ENCODE measurements at places on chromosomes 2 and 18.
A peak's percentile ranks its signal among the peaks of the same experiment; 100 is the strongest.

DNA sequence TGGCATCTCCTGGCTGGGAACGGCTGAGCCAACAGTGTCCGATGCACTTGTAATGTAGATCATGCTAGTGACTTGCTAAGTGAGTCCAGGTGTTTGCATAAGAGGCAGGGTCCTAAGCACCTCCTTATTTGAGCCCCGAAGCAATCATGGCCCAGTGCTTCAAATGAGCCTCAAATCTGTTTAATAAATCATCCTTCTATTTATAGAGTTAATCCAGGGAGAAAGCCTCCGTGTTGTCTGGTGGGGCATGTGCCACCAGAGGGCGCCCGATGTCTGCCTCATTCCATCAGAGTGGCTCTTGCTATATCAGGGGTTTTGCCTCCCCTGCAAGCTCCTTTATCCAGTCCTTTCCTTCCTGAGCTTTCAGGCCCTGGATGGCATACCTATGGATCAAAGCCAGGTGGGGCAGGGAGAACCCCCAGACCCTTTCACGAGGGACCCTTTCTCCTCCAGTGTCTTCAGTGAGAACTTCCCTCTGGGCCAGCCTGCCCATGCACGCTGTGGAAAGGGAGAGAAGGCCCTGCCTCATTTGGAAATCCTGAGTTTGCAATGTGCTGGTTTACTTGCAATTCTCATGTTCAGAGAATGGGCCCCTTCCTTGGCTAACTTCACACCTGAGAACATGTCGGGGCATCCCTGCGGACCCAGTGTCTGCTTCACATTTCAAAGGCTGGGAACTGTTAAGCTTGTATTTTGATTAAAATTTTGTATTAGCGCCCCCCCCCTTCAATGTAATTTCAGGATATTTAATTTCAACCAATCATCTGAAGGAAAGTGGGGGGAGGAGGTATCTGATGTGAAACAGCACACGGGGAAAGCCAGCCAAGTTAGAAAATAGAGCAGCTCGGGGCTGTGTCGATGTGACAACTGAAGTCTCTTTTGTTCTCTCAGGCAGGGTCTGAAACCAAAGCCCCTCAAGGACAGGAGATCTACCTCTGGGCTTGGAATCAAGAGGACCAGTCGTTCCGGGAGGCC lies 39.7 kb downstream of the RDH14 start:
- peak; percentile 73 for DNase-seq

DNA sequence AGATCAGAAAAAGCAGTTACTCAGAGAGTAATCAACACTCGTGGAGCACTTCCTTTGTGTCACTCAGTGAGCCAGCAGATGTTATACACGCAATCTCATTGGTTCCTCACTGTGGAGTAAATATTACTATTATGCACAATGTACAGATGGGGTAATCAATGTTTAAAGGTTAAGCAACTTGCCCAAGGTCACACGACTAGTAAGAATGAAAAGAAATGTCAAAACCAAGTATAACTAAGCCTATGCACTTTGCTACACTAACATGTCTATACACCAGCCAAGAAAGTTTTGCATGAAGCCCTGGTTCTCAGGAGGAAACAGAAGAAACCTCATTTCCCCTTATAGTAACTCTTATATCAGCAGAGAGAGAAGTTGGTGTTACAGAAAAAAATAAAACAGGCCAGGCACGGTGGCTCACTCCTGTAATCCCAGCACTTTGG lies 5.4 kb downstream of the METTL21A start:
- no peak for DNase-seq

- DNase-seq = no peak
Measured at GRCh38 chr2:109724533-109725460, 69.3 kb upstream of the RGPD5 start.

DNA sequence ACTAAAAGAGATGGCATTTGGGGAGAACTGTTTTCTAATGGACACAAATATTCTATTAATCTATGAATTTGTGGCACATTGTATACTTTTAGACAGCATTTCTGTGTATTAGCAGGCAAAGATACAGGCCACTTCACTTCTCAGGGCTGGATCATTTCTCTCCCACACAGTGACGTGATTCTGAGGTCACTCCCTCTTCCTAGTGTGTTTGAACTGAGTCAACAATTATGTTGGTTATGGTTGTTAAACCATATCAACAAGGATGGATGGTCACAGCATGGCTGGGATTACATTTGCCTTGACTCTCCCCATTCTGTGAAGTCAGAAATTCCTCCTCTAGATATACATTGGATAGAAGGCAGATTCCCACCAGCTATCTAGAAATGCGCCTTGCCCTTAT lies 11.6 kb downstream of the NOSTRIN start:
- no peak for DNase-seq

- DNase-seq = no peak
Measured at GRCh38 chr2:160876029-160876428, 284.2 kb upstream of the TANK start.

- no peak for DNase-seq
Measured at GRCh38 chr2:28600181-28600580, 104.3 kb downstream of the PLB1 start.

DNA sequence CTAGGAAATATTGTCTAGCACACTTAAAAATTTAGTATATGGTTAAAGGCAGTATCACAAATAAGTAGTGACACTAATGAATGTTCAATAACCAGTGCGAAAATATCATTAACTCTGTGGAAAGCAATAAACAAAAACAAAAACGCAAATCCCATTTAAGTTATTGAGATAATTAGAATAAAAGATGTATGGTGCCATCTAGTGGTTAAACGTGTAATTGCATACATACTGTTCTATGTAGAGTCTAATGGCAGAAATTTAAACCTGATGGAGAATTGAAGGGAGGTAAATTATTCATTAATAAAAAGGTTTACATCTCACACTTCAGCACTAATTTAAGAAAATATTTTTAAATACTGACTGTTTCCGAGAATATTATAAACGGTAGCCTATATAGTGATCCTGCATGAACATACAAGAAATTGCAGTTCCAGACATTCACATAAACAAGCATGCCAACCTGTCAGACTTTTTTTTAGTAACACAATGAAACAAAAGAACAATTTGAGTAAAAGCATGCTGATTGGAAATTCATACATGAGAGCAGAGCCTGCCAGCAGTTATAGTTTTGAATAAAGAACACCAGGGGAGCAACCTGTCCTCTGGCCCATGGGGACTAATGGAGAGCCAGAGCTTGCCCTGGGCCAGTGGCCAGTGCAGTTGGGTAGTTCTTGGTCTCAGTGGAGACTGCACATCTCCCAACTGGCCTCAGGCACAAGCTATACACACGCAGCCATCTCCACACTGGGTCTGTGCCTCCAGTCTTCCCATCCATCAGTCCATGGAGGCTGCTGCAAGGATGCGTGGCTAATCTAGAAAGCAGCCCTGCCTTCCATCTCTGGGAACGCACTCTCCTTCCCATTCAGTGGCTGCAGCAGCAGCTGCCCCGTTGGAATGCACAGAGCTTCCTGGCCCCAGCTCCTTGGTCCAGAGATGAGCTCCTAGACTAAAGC lies 28.0 kb downstream of the GCG start:
- no peak for DNase-seq

- no peak for DNase-seq
Measured at GRCh38 chr2:182971820-182972547, 66.3 kb downstream of the NCKAP1 start.

GRCh38 chr2:157296490-157296889 lies 29.1 kb downstream of the ERMN start:
- DNase-seq = no peak

GRCh38 chr18:48342125-48342524 lies 67.1 kb downstream of the ZBTB7C start:
- DNase-seq = peak; percentile 65

- no peak for DNase-seq
Measured at GRCh38 chr2:230589497-230590015, 123.1 kb upstream of the CAB39 start.

- no peak for DNase-seq
Measured at GRCh38 chr2:128520791-128521190, 202.1 kb upstream of the HS6ST1 start.

DNA sequence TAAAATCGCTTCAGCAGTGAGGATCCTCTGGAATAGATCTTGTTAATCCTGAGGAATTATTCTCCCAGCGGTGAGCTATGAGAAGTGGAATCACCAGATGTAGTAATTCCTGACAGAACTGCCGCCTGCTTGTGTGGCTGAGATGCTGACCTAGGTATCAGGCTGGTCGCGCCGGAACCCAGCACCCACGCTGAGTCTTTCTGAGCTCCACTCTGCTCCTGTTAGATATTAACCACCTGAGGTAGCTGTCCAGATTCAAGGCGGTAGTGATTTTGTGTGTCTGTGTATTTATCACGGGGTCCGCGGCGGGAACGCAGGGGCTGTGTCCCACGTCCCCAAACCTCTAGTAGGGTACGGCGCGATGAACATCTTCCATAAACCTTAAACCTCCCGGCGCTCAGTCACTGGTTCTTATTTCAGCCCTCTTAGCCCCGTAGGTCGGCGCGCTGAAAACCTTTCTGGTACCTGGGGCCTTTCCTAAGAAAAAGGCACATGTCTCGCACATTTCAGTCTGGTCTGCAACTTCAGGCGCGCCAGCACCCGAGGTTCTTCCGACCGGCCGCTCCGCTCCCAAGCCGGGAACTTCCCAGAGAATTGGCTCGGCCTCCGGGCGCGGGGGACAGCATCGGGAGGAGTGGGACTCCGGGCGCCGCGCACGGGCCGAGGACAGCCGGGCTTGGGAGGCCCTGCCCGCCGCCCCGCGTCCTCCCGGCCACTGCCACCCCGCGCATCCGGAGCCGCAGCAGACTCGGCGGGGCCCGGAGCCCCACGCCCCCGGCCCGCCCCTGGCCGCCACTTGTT lies 542 bp upstream of the CNNM3 start:
- no peak for DNase-seq

DNA sequence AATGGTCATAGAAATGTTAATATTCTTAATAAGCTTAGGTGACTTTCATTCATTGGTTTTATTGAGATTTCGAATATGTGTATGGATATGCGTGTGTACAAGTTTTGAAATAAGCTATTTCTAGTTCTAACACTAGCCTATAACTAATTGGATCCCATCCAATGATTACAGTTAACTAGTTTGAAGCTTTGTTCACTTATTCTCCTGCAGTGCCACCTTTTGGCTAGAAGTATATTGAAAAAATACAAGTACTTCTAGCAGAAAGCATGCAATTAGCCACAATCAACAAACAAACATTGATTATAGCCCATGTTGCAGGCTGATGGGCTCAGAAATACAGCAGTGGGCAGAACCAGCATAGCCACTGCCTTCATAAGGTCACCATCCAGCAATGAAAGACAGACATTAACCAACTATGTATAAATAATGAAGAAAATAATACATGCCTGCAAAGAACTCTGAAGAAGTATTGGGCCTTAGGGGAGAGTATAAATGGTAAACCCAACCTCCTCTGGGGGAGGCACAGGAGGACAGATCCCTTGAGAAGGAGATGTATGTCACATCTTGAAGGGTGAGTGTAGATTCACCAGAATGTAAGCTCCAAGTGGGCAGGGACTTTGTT lies 5.1 kb upstream of the PIEZO2 start:
- DNase-seq = no peak

DNA sequence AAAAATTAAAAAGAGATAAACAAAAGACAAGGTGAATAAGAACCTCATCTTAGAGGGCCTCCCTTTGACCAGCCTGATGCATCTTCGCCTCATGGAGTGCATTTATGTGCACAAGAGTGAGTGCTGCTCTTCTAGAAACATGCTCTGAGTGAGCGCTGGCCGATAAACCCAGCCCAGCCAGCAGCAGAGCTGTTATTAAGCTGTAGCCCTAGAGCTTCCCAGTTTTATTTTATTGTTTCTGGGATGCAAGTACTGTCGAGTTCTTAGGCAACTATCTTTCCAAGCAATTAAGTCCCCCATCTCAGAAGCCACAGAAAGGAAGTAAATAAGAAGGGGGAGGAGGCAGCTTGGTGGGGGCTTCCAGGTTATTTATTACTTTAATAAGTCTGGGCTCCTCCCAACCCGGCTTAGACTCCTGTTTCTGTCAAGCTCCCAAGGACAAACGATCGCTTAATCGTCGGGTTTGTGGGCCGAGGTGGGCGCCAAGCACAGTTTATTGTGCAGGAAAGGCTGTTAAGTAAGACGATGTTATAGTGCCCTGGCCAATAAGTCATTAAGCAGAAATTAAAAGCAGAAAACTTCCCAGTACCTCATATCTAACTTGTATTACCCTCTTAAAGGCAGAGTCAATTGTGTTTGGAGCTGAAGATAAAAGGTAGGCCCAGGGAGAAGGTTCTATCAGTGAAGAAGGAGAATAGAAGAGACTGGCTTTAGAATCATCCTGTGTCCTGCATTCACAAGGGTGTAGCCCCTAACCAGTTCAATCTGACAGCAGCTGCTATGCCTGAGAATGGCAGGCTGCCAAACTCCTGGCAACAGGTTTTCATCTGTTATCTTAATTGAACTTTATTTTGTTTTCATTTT lies 176.3 kb downstream of the PIK3C3 start:
- no peak for DNase-seq

- no peak for DNase-seq
Measured at GRCh38 chr18:13376841-13377351, 158.3 kb downstream of the LDLRAD4 start.

GRCh38 chr2:28334527-28334894 lies 58.1 kb upstream of the FOSL2 start:
- no peak for DNase-seq

DNA sequence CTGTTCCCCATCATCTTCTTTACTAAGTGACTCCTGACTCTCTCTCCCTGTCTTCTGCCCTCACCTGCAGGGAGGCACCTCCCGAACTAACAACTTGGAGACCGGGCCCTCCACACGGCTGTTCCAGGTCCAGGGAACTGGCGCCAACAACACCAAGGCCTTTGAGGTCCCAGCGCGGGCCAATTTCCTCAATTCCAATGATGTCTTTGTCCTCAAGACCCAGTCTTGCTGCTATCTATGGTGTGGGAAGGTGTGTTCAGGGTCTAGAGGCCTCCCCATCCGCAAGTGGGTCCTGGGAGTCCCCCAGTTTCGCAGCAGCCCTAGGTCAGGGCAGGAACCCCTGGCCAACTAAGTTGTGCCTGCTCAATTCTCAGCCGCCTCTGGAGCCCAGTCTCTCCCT lies 15.5 kb downstream of the VIL1 start:
- no peak for DNase-seq

DNA sequence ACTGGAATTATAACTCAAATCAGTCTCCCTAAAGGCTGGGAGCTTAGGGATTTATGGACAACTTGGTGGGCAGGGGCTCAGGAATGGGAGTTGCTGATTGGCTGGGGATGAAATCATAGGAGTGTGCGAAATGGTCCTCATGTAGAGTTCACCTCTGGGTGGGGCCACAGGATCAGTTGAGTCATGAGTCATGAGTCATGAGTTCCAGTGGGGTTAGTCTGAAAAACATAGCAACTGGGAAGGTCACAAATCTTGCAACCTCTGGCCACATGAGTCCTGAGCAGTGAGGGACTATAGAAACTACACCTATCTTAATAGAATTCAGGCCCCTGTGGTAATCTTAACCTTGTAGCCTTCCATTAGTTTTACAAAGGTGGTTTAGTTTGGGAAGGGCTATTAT lies 383.3 kb downstream of the RBM43 start:
- DNase-seq = no peak

- DNase-seq = no peak
Measured at GRCh38 chr18:7152440-7152839, 34.8 kb upstream of the LAMA1 start.

DNA sequence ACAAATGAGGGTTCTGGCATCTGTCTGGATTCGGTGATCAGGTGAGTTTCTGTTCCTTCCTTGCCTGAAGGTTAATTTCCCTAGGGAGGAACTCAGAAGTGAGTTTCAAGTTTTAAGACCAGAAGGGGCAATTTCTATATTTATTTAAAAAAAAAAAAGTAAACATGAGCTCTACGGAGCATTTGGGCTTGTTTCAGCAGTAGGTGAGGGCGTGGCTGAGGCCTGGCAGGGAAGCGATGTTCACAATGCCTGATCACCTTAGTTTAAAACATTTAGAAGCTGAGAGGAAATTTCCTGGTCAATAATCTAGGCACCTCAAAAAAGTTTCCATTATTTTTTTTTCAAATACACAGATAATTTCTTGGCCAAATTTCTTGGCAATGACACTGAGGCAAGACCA lies 629.1 kb downstream of the DPP10 start:
- no peak for DNase-seq

Data from hypothalamus (tissue), 51 donors.